ENCODE measurements at places on chromosomes 12 and 14.

- DNase-seq, result no peak
Observed at GRCh38 chr12:53940443-53941014, 1.9 kb downstream of the HOXC13 start.

DNA sequence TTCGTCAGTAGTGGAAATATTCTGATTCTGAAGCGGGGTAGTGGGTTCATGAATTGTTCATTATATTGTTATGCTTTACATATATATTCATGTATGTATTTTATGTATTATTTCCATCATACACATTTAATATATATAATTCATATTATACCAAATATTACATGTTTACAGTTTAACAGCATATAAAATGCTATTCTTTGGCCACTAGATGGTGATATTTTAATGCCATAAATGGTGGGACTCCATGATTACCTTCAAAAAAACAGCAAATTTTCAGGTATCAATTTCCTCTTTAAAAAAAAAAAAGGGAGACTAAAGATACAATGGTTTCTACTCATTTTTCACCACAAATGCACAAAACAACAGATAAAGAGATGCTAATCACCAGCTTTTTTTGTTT is 41.0 kb downstream of the BDKRB1 start:
- DNase-seq, result no peak

GRCh38 chr12:52097045-52097666 is 17.7 kb downstream of the SMIM41 start:
- DNase-seq, result no peak

- no peak for DNase-seq
Observed at GRCh38 chr12:29562110-29562804, 64.8 kb upstream of the OVCH1 start.

- DNase-seq, result no peak
Observed at GRCh38 chr12:104681012-104681690, 224.4 kb downstream of the CHST11 start.

- DNase-seq, result no peak
Observed at GRCh38 chr14:63928744-63929174, 76.0 kb downstream of the SYNE2 start.

GRCh38 chr12:14153803-14154202 is 172.4 kb upstream of the GRIN2B start:
- DNase-seq, result no peak

- DNase-seq, result no peak
Observed at GRCh38 chr14:101507836-101508150, 53.5 kb upstream of the DIO3 start.

GRCh38 chr12:5875851-5876250 is 69.2 kb downstream of the ANO2 start:
- no peak for DNase-seq

- no peak for DNase-seq
Observed at GRCh38 chr12:113914176-113914575, 51.9 kb downstream of the RBM19 start.

DNA sequence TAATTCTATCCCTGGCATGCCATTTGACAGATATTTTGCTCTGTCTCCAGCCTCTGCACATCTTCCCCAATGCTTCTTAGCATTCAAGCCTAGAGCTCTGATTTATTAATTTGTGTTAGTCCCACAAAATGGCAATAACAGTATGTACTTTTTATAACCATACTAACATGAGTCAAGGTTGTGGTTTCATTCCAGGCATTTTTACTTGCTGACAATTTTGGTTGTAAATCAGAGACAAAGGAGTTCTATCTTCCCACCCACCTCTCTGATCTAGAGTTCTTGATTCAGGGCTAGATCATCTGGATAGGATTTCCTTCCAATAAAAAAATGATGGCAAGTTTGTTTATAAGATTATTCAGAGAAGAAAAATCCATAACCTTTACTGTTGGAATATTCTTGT is 18.5 kb upstream of the CISTR start:
- DNase-seq, result no peak

DNA sequence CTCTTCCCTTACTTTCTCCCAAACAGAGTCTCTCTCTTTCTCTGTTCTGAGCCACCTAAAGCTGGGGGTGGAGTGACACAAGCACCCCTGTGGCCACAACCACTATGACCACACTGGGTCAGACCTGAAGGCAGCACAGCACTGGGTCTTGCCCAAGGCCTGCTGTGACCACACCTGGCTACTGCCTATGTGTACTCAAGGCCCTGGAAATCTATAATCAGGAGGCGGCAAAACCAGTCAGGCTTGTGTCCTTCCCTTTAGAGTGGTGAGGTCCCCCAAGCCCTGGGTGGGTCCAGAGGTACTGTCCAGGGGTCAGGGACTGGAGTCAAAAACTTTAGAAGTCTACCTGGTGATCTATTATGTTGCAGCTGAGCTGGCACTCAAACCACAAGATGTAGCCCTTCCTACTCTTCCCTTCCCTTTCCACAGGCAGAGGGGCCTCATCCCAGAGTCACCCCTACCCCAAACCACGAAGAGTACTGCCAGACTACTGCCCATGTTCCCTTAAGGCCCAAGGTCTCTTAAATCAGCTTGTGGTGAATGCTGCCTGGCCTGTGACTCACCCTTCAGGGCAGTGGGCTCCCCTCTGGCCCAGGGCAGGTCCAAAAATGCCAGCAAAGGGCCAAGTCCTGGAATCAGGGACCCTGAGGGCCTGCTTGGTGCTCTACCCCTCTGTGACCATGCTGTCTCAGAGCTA is 179.8 kb upstream of the DYRK2 start:
- no peak for DNase-seq

DNA sequence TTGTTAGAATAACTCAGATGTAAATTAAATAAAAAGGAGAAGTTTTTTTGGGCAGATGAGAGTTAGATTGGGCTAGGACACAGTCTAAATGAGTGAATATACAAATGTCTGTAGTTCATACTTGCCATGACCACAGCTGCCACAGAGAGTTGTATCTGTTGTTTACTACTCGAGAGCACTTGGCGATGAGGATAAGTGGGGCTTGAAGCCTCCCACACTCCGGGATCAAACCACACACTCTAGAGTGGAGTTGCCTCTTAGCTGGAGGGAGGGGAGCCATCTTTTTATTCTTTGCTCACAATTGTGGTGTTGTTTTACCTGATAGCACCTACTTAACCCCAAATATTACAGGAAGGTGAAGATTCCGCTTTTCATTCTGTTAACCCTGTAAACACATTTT is 27.5 kb downstream of the BEST3 start:
- no peak for DNase-seq

DNA sequence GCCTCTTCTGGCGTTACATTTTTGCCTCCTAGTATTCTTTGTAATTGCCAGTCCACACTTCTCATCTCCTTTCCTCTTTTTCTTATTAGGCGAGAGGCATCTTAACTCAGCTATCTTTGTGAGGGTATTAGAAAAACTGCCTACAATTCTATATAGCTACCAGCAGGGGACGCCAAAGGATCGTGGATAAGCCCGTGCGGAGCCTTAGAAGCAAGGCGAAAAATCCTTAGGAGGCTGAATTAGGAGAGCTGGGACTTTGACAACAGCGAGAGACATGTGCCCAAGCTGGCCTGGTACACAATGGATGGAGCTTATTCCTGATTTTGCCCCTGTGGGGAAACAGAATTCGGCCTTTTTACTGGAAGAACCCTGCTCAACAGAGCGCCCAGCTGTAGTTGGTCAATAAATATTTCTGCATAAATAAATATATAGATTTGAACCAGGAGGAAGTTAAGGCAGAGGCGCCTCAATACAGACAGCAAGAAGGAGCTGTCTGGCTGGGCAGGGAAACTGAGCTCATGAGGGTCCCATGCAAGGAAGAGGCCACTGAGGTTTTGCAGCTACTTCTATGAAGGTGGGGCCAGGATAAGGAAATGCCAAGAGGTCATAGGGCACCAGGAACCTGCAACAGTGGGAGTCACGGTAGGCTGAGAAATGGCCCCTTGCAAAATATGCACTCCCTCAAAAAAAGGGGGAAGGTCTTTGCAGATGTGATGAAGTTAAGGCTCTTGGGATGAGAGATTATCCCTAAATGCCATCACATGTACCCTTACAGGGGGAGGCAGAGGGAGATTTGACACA is 14.6 kb upstream of the RBM19 start:
- peak; percentile 37 for DNase-seq

- no peak for DNase-seq
Observed at GRCh38 chr14:92582706-92583452, 69.3 kb downstream of the RIN3 start.

DNA sequence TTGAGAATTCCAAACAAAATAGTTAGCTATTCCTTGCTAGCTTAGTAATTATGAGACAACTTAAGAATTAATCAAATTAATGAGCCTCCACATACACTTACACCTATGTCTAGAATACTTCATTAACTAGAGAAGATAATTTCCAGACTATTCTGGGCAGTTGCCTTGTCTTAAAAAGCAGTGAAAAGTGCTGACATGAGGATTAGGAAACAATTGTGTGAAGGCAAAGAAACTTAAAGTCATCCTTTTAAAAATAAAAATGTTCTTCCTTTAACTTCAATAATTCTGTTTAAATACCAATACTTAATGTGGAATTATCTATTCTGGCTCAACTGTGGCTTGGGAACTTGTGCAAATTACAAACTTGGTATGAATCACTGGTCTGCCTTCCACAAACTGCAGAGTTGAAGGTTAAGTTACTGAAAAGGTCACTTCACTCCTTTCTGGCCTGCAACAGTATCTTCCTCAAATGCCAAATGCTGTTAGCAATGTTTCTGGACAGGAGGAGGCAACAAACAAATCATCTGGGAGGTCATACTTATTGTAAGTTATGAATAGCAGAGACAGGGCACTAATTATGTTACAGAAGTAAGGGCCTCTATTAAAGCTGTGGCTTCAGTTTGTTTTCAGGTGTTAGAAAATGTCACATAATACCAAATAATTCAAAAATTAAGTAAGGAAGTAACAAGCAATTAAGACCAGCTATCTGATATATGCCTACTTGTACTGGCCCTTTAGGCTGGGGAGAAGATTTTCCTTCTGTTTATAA is 19.2 kb downstream of the PPTC7 start:
- no peak for DNase-seq

GRCh38 chr12:108679106-108679681 is 45.5 kb upstream of the SELPLG start:
- DNase-seq, result no peak

- no peak for DNase-seq
Observed at GRCh38 chr12:113659416-113659815, 187.7 kb upstream of the LHX5 start.

GRCh38 chr14:47730296-47730695 is 54.9 kb upstream of the MDGA2 start:
- no peak for DNase-seq

- DNase-seq, result no peak
Observed at GRCh38 chr12:112357214-112357613, 25.0 kb downstream of the HECTD4 start.

GRCh38 chr12:123111498-123112165 is 39.3 kb downstream of the PITPNM2 start:
- DNase-seq, result no peak

- DNase-seq, result no peak
Observed at GRCh38 chr14:80055226-80055625, 156.1 kb downstream of the DIO2 start.

- DNase-seq, result no peak
Observed at GRCh38 chr14:38442208-38442607, 186.3 kb upstream of the CLEC14A start.

GRCh38 chr14:95951359-95951758 is 74.7 kb downstream of the TUNAR start:
- DNase-seq, result no peak

DNA sequence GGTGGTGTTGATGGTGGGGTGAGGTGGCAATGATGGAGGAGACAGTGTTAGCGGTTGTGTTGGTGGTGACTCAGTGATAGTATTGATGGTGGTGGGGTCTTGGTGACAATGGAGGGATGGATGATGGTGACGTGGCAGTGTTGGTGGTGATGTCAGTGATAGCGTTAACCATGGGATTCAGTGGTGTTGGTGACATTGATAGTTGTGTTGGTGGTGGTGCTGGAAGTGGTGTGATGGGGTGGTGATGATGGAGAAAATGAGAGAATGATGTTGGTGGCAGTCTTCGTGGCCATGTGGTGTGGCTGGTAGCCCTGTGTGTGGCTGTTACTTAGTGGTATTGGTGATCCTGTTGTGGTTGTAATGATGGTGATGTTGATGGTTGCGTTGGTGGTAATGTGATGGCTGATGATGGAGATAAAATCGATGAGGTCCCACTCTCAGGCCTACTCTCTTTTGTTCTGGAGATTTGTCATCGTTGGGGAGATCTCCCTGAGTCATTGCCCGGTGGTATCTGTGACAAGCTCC is 2.6 kb downstream of the DTX1 start:
- DNase-seq, result no peak

DNA sequence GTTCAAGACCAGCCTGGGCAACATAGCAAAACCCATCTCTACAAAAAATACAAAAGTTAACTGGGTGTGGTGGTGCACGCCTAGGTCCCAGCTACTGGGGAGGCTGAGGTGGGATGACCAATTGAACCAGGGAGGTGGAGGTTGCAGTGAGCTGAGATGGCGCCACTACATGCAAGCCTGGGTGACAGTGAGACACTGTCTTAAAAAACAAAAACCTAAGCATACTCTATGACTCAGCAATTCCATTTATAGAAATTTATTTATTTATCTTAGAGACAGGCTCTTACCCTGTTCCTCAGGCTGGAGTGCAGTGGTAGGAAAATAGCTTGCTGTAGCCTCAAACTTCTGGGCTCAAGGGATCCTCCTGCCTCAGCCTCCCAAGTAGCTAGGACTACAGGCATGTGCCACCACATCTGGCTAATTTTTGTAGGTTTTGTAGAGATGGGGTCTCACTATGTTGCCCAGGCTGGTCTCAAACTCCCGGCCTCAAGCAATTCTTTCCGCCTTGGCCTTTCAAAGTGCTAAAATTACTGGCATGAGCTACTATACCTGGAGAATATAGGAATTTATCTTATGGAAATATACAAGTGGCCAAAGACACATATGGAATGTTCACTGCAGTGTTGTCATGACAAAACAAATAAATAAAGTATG is 43.3 kb downstream of the NCKAP5L start:
- DNase-seq, result no peak
